ENCODE measurements at places on chromosomes 11 and 22.

GRCh38 chr11:64745189-64745520 lies 1.2 kb upstream of the RASGRP2 start:
- DNase-seq, result peak; percentile 63

DNA sequence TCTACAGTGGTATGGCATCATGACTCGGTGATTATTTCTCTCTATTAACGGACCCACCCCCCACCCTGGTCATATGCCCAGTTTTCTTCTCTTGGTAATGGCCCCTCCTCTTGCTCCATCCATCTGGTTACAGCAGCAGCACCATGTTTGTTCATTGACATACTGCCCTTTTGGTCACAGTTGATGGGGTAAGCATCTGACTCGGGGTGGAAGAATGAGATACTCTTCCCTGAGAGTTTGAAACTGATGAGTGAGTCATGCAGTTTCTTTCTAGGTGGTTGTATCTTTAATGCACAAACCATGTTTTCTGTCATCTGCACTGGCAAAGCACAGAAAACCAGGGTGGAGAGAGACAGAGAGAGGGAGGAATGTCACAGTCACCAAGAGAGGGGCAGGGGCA lies 126.0 kb downstream of the SYN3 start:
- no peak for DNase-seq

DNA sequence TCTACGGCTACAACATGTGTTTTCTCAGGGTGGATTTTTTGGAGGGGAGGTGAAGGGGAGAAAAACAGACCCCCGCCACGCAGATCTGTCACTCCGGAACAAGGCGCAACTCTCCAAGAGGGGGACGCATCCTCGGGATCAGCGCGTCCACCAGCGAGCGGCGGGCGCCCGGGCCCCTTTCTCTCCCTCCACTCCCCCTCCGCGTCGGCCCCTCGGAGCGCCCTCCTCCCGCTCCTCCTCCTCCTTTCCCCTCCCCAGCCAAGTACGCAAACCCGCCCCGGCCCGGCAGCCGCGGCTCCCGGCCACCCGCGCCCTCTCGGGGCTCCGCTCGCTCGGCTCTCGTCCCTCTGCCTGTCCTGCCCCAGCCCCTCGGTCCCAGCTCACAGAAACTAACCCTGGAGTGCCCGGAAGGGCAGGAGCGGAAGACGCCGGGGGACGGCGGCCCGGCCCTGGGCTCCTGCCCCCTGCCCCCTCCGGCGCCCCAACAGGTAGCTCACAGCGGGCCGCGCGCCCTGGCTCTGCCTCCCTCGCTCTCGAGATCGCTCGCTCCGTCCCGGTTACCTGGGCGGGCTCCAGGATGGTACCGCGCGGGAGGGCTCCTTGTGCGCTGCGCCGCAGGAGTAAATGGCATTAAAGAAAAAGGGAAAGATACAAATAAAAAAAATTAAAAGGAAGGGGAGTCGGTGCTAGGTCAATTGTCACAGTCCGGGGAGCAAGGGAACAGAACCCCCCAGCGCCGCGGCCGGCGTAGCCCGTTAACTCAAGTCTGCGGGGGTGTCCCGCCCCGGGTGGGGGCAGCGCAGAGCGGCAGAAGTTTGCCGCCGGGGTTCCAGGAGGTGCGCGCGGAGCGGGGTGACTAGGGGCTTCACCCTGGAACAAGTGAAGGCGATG lies 131.4 kb upstream of the C11orf58 start:
- DNase-seq, result peak; percentile 71

- peak; percentile 65 for DNase-seq
Measured at GRCh38 chr11:368414-369335, 624 bp upstream of the B4GALNT4 start.

DNA sequence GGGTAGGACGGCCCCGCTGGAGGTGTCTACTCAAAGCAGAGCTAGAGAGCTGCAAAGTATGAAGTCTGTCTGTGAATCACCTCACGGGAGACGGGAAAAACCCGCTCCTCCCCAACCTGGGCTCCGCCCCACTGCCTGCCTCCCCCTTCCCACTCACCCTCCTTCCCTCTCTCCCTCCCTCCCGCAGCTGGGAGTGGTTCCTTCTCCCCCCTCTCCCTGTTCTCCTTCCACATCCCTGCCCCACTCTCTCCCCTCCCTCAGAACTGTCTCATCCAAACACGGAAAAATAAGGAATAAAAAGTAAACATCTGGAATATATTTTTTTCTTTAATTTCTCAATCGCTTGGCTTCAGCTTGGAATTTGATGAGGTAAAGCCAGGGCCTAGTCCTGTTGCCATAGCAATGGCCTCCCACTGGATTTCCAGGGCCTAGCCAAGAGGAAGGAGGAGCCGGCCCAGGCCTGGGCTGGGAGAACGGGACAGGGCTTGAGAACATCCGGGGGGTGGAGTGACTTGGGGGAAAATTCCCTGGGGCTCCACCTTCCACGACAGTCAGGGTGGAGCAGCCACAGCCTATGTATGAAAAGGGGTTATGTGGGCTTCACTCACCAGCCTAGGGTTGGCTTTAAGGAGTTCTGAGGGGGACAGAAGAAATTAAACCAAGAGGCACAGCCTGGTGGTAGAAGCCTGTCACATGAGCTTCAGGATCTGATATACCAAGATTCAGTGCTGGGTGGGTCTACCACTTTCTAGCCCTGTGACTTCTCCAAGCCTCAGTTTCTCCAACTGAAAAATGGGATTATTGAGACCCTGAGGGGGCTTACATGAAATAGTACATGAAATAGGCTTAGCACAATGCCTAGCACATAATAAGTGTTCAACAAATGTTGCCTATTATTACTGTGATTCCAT lies 2.2 kb downstream of the TNKS1BP1 start:
- DNase-seq, result peak; percentile 64

DNA sequence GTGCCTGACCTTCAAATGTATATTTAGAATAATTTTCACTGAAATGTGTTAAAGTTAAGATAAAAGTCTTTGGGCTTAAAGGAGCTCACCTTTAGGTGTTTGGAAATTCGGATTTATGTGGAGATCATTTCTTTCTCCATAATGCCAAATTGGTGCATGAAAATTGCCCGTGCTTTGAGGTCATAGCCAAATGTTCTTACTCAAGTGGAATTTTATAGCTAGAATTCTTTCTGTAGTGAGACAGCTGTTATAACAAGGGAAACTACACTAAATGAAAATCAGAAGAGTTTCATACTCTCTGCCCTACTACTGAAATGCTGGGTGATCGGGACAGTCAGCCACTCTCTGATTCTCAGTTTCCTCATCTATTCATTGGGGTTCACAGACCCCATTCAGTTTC lies 89.5 kb upstream of the DBX1 start:
- no peak for DNase-seq

GRCh38 chr11:122140500-122140899 lies 24.5 kb upstream of the BLID start:
- no peak for DNase-seq

GRCh38 chr11:77650123-77650522 lies 12.5 kb upstream of the CLNS1A start:
- DNase-seq, result no peak

GRCh38 chr11:44096360-44097185 lies 1.1 kb downstream of the EXT2 start:
- DNase-seq, result no peak

DNA sequence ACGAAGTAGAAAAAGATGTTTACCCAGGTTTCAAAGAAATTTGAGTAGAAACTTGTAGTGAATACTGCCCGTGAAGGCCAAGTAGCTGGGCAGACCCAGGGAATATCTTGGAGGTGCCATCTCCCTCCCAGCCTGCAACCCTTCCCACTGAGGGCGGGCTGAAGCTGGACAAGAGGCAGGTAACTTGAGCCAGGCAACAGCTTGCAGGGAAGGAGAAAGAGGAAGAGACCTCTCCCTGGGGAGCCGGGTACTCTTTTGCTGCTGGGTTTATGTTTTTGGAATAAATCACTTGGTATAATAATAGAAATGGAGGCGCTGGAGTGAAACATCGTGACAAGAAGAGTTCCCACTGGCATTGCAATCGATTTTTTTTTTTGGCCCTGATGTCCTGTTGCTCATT lies 49.4 kb upstream of the JAM3 start:
- no peak for DNase-seq

DNA sequence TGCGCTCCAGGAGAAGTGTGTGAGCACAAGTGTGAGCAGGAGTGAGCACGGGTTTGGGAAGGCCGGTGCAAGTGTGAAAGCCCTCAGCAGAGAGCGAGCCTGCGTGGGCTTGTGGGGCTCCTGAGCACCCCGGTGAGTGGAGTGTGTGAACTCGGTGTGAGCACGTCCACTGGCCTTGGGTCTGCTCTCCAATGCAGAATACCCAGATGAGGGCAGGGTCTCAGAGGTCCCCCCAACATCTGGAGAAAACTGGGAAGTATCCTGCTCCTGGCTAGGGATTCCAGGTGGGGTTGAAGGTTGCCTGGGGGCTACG lies 1.2 kb downstream of the ESRRA start:
- DNase-seq, result no peak

- no peak for DNase-seq
Measured at GRCh38 chr11:14519597-14519916, 629 bp downstream of the PSMA1 start.

- DNase-seq, result no peak
Measured at GRCh38 chr11:126630893-126631798, 275.7 kb downstream of the ST3GAL4 start.

- no peak for DNase-seq
Measured at GRCh38 chr11:112773264-112773663, 188.0 kb upstream of the NCAM1 start.

- no peak for DNase-seq
Measured at GRCh38 chr11:133705873-133706272, 139.4 kb downstream of the SPATA19 start.

DNA sequence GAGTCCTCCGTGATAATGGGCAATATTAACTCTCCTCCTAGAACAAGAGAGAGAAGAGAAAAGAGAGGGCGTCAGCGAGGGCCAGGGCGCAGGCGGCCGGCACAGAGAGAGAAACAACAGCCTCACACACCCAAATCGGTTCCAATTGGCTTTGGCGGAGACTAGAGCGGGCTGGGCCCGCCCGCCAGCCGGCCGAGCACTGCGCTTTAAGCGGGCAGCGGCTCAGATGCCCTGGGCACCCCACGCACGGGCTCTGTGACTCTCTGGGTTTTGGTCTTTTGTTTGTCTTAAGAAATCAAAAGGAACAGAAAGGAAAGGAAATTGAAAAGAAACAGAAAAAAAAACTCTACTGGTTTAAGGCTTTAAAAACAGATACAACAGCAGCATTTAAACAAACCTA lies 17.0 kb downstream of the SLC22A12 start:
- no peak for DNase-seq

Data from nephron progenitor cell (in vitro differentiated cells).